Naive B cell (primary cell): ENCODE measurements at places on chromosomes 13 and 19. TPM values are rescaled to one million over a fixed set of nuclear protein-coding genes. Genes with fewer than 3 reads are reported as not detected.

Gene LDLR
- 0.35 TPM for polyA plus RNA-seq

Gene KLK12
- not detected for polyA plus RNA-seq

Gene ZNF547
- 0.91 TPM for polyA plus RNA-seq

Gene ANKRD24
- 0.43 TPM for polyA plus RNA-seq

Gene CFAP97D2
- polyA plus RNA-seq: not detected

DNA sequence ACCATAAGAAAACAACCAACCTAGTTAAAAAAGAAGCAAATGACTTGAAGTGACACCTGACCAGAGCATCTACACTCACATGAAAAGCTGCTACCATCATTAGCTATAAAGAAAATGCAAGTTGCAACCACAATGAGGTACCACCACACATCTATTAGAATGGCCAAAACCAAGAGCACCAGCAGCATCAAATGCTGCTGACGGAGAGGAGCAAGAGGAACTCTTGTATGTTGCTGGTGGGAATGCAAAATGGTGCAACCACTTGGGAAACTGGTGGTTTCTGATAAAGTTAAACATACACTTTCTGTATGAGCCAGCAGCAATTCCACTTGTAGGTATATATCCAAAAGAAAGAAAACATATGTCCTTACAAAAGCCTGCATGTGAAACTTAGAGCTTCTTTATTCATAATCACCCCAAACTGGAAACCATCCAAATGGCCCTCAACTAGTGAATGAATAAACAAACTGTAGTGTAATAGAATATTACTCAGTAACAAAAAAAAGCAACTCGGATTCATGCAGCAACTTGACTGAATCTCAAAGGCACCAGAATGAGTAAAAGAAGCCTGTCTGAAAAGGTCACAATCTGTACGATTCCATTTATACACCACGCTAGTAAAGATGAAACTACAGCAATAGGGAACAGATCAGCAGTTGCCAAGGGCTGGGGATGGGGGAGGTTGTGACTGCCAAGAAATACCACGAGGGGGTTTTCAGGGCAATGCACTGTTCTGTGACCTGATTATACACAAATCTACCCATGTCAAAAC is 60.9 kb upstream of the RANBP3 start:
- no peak for DNase-seq
- no peak overlapping the region for H3K27ac ChIP-seq
- no peaks in the 10 kb centered on the region for H3K36me3 ChIP-seq
- H3K4me1 ChIP-seq: no peaks in the 10 kb centered on the region
- H3K4me3 ChIP-seq: no peak overlapping the region
- H3K27me3 ChIP-seq: no peaks in the 10 kb centered on the region

- H3K4me1 ChIP-seq: no peaks in the 10 kb centered on the region
- DNase-seq: no peak
- H3K36me3 ChIP-seq: no peaks in the 10 kb centered on the region
- H3K4me3 ChIP-seq: no peak overlapping the region
- no peak overlapping the region for H3K27ac ChIP-seq
Measured at GRCh38 chr13:29050719-29051118, 230.6 kb downstream of the MTUS2 start.

GRCh38 chr19:40413291-40413845 is at the start of gene PRX:
TSS of gene PRX (minus strand) at chr19:40413378. CDS start at chr19:40407932, 5,446 bp downstream.
- peaks cover 14% of the 10 kb centered on the region for H3K27me3 ChIP-seq
- peak within 1 kb of the TSS; percentile 56 for H3K27ac ChIP-seq
- H3K4me1 ChIP-seq: peaks cover 19% of the 10 kb centered on the region

DNA sequence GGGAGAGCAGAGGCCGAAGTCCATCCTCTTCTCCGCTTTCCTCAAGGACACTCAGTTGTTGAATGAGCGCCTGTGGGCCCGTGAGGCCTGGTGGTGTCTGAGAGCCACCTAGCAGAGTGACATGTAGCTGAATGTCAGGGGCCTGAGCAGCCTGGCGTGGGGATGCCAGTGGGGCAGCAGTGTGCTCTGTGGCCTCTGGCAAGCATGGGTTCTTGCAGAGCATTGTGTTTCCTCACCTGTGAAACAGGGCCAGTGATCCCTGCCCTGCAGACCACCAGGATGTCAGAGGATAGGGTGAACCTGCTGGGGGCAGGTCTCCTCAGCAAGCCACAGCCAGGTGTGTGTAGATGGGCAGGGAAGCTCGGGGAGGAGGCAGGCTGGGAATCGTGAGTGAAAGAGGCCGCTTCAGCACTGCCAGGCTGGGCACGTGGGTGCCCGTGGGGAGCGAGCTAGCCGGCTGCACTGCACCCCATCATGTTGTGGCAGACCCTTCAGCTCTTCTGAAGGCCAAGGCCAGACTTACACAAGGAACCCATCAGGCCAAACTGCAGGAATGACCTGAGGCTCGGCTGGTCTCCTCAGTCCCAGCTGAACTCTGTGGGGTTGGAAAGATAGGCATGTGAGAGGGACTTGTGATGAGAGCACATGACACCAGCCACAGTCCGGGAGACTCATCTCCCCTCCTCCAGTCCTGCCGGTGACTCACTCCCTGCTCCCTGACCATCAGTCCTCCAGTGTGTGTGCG is 5.0 kb downstream of the PPP1R37 start:
- peaks cover 74% of the 10 kb centered on the region for H3K4me1 ChIP-seq
- H3K4me3 ChIP-seq: no peak overlapping the region
- H3K27me3 ChIP-seq: no peaks in the 10 kb centered on the region
- peak overlapping the region; percentile 38 for H3K27ac ChIP-seq
- H3K36me3 ChIP-seq: no peaks in the 10 kb centered on the region
- no peak for DNase-seq

GRCh38 chr13:46341112-46341711 is 45.8 kb downstream of the RUBCNL start:
- DNase-seq: peak; percentile 35
- H3K27ac ChIP-seq: peak overlapping the region; percentile 84
- H3K4me3 ChIP-seq: no peak overlapping the region

- no peak for DNase-seq
- no peaks in the 10 kb centered on the region for H3K36me3 ChIP-seq
- H3K27ac ChIP-seq: no peak overlapping the region
Measured at GRCh38 chr19:48310227-48310626, 15.1 kb upstream of the EMP3 start.

GRCh38 chr13:111945086-111945485 is 121.9 kb upstream of the SOX1 start:
- H3K27me3 ChIP-seq: peaks cover 2% of the 10 kb centered on the region
- H3K4me1 ChIP-seq: no peaks in the 10 kb centered on the region
- H3K36me3 ChIP-seq: no peaks in the 10 kb centered on the region
- DNase-seq: no peak

DNA sequence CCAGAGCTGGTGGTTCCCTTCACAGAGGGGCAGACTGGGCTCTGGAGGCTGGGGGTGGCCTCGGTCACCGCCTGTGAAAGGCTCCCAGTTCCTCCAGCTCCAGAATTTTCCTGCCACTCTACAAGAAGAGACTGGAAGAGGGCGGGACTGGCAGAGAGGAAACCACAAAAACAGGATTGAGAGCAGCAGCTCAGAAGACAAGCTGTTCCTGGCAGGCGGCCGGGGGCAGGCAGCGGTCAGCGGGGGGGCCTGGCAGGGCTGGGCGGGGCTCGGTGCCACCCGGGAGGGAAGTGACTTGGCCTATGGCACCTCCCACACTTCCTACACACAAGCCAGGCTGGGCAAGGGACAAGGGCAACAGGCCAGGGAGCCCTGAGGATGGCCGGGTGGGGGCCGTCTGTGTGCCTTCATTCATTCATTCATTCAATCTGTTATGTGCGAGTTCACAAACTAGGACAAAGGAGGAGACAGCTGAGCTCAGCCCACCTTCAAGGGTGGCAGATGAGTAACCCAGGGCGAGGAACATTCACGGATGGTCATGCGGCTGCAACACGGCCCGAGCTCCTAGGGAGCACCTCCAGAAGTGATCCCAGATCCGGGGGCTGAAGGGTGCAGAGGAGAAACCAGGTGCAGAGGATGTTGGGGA is 16.9 kb upstream of the BTBD2 start:
- no peaks in the 10 kb centered on the region for H3K36me3 ChIP-seq
- H3K4me1 ChIP-seq: peaks cover 24% of the 10 kb centered on the region
- no peaks in the 10 kb centered on the region for H3K27me3 ChIP-seq
- peak overlapping the region; percentile 85 for H3K4me3 ChIP-seq
- peak; percentile 28 for DNase-seq
- H3K27ac ChIP-seq: no peak overlapping the region

GRCh38 chr13:73851104-73851503 is 283.1 kb downstream of the KLF12 start:
- no peaks in the 10 kb centered on the region for H3K27me3 ChIP-seq
- DNase-seq: no peak
- H3K4me3 ChIP-seq: no peak overlapping the region
- H3K36me3 ChIP-seq: peaks cover 2% of the 10 kb centered on the region
- H3K27ac ChIP-seq: no peak overlapping the region
- peaks cover 9% of the 10 kb centered on the region for H3K4me1 ChIP-seq

DNA sequence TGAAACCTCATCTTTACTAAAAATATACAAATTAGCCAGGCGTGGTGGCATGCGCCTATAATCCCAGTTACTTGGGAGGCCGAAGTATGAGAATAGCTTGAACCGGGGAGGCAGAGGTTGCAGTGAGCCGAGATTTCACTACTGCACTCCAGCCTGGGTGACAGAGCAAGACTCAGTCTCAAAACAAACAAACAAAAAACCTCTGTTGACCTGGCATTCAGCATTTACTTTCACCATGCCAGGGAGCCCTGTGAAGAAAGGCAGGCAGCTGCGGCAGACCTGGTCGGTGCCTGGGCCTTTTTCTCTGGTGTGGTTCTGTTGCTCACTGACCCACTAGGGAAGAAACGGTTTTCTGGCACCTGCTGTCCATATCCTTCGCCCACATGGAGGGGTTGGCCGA is 49.8 kb downstream of the DNM2 start:
- no peak overlapping the region for H3K4me3 ChIP-seq
- no peak for DNase-seq
- peaks cover 7% of the 10 kb centered on the region for H3K36me3 ChIP-seq

- H3K36me3 ChIP-seq: no peaks in the 10 kb centered on the region
- H3K27ac ChIP-seq: no peak overlapping the region
- no peak for DNase-seq
- no peaks in the 10 kb centered on the region for H3K4me1 ChIP-seq
Measured at GRCh38 chr13:30846866-30847265, 59.2 kb upstream of the MEDAG start.

DNA sequence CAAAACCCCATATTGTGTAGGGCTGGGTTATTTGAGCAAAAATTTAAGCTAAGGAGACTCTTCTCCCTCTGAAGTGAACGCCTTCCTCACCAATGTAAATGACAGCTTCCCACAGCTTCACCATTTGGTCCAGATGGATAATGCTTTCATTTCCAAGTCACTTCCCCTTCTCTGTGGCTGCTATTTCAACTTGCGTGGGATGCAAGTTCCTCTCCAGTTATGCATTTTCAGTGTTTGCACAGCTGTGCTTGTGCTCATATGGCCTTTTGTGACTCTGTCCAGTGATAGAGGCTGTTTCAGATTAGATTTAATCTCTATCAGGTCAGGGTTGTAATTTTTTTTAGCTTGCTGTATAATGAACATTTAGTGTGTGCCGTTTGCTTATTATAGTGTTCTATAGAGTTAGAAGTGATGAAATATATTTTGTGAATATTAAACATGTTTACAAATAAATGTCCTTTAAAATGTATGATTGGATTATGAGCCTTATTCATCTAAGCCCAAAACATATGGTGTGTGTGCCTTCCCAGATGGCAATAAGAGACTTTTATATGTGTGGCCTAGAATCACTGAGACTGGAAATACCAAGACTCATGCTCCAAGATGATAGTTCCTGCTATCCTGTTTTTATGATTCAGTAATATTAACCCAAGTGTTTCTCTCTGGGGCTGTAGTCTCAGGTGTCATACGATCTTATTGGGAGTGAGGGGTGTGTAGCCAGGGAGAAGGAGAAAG is 86.6 kb downstream of the TNFRSF19 start:
- peaks cover 7% of the 10 kb centered on the region for H3K27me3 ChIP-seq
- H3K4me1 ChIP-seq: peaks cover 10% of the 10 kb centered on the region
- H3K36me3 ChIP-seq: no peaks in the 10 kb centered on the region
- H3K4me3 ChIP-seq: no peak overlapping the region
- no peak for DNase-seq

GRCh38 chr13:93220073-93220472 is 6.5 kb upstream of the GPC6 start:
- H3K27me3 ChIP-seq: peaks cover under 1% of the 10 kb centered on the region
- no peaks in the 10 kb centered on the region for H3K36me3 ChIP-seq
- H3K27ac ChIP-seq: no peak overlapping the region
- no peaks in the 10 kb centered on the region for H3K4me1 ChIP-seq
- no peak for DNase-seq
- no peak overlapping the region for H3K4me3 ChIP-seq

GRCh38 chr19:50829801-50830200 is 3.6 kb downstream of the KLK15 start:
- H3K4me3 ChIP-seq: no peak overlapping the region
- H3K27ac ChIP-seq: no peak overlapping the region
- no peak for DNase-seq
- no peaks in the 10 kb centered on the region for H3K4me1 ChIP-seq
- H3K27me3 ChIP-seq: peaks cover 61% of the 10 kb centered on the region
